ENCODE measurements at places on chromosomes 16 and 17. TPM values are rescaled to one million over a fixed set of nuclear protein-coding genes. Genes with fewer than 3 reads are reported as not detected.

DNA sequence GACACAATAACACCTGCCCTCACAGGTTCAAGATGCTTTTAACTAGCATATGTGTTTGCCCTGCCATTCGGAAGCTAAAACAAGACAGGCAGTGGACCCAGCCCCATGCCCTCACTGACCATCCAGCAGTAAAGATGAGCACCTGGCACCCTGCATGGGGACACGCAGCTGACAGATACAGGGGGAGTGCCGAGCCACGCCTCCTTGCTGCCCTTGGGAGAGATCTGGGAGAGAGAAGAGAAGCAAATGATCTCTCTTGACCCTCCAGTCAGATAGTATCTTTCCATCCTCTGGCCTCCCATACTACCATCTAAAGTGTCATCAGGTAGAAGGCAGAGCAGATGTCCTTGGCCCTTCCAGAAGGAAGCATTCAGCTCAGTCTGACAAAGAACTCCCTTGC is 40.6 kb upstream of the MYOCD start:
- no peaks in the 10 kb centered on the region for H3K4me1 ChIP-seq
- no peak overlapping the region for H3K4me3 ChIP-seq
- no peak for DNase-seq
- H3K36me3 ChIP-seq, result no peaks in the 10 kb centered on the region

- no peak overlapping the region for H3K27ac ChIP-seq
- DNase-seq, result peak; percentile 50
- no peaks in the 10 kb centered on the region for H3K36me3 ChIP-seq
- H3K4me3 ChIP-seq, result no peak overlapping the region
- H3K4me1 ChIP-seq, result no peaks in the 10 kb centered on the region
- H3K27me3 ChIP-seq, result no peaks in the 10 kb centered on the region
Measured at GRCh38 chr17:67559381-67559966, 158.3 kb upstream of the NOL11 start.

DNA sequence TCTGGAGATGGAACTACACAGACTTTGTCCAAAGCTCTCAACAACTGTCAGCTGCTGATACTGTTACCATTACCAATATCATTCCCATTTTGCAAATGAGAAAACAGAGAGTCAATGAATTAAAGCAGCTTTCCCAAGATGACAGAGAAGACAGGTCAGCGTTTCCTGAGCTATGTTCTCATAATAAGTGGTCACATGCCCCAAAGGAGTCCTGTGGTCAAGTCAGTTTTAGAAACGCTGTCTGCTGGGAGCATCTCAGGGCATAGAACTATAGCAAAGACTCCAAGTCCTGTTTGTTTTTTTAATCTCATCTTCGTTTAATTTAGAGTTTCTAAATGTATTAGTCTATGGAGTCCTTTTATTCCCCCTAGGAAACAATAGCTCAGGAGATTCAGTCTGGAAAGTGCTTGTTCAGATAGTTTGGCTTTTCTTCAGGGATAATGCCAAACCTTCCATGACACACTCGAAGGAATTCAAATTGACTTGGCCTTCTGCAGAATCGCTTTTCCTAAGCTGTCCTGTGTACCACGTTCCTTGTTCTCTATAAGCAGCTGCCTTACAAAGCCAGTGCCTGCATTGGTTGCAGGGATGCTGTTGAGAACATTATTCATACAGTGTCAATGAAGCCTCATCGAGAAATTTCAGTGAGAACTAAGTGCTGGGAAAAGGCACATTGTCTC is 12.1 kb downstream of the CCDC42 start:
- peaks cover 18% of the 10 kb centered on the region for H3K27me3 ChIP-seq
- H3K4me3 ChIP-seq, result no peak overlapping the region
- no peak overlapping the region for H3K27ac ChIP-seq
- H3K36me3 ChIP-seq, result no peaks in the 10 kb centered on the region

- peak; percentile 13 for DNase-seq
- no peak overlapping the region for H3K27ac ChIP-seq
- no peaks in the 10 kb centered on the region for H3K27me3 ChIP-seq
- no peaks in the 10 kb centered on the region for H3K36me3 ChIP-seq
- no peaks in the 10 kb centered on the region for H3K4me1 ChIP-seq
Measured at GRCh38 chr16:9040800-9041412, 50.5 kb upstream of the HAPSTR1 start.

DNA sequence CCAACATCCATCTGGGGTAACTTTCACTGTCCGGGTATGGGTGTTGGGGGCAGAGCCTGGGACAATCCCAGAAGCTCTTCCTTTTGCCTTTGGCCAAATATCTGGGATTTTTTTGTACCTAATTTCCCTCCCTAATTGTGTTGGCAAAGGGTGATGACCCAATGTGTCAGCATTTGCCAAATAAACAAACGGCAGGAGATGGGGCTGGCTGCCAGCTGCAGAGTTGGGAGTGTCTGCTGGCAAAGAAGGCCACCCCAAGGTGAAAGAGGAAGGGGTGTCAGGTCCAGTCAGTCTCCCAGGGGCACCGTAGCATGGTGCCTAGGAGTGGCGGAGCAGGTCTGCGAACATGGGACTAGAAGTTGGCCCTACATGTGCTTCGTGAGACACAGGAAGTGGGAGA is 73.0 kb downstream of the SLC6A2 start:
- peak; percentile 6 for DNase-seq
- H3K4me1 ChIP-seq, result no peaks in the 10 kb centered on the region
- H3K27me3 ChIP-seq, result no peaks in the 10 kb centered on the region

GRCh38 chr17:71157297-71157696 is 963.5 kb upstream of the SOX9 start:
- no peak for DNase-seq
- H3K4me3 ChIP-seq, result no peak overlapping the region
- H3K4me1 ChIP-seq, result no peaks in the 10 kb centered on the region
- H3K27me3 ChIP-seq, result no peaks in the 10 kb centered on the region
- H3K27ac ChIP-seq, result no peak overlapping the region

DNA sequence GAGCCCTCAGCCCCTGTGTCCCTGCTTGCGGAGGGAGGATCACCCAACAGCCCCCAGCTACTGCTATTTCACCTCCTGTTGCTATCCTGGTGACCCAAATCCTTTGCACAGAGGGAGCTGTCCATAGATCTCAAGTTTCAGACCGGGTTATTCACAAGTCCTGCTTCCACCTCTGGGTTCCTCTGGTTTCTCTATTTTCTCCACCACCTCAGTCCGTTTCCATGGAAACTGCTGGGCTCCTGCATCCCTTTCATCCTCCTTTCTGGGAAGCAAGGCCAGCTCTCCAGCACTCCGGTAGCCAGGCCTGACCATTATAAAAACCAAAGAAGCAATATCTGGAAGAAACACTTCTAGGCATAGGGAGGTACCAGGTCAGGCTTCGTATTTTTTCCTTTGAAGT is 4.8 kb upstream of the CALB2 start:
- H3K4me1 ChIP-seq, result peaks cover 8% of the 10 kb centered on the region
- DNase-seq, result no peak
- no peaks in the 10 kb centered on the region for H3K36me3 ChIP-seq
- no peak overlapping the region for H3K4me3 ChIP-seq

DNA sequence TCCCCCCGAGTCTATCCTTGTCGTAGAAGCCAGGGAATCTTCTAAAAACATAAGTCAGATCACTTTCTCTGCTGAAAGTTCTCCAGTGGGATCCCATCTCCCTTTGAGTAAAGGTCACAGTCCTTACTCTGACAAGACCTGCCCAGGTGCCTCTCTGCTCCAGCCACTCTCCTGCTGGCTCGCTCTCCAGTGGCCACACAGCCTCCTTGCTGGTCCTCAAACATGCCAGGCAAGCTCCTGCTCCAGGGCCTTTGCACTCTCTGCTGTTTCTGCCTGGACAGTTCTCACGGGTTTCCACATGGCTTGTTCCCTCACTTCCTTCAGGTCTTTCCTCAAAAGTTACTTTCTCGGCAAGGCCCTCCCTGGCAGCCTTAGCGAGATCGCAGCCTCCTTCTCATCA is 3.4 kb downstream of the B9D1 start:
- DNase-seq, result no peak
- no peaks in the 10 kb centered on the region for H3K36me3 ChIP-seq
- H3K4me3 ChIP-seq, result no peak overlapping the region
- H3K27me3 ChIP-seq, result no peaks in the 10 kb centered on the region
- peaks cover 21% of the 10 kb centered on the region for H3K4me1 ChIP-seq
- no peak overlapping the region for H3K27ac ChIP-seq

DNA sequence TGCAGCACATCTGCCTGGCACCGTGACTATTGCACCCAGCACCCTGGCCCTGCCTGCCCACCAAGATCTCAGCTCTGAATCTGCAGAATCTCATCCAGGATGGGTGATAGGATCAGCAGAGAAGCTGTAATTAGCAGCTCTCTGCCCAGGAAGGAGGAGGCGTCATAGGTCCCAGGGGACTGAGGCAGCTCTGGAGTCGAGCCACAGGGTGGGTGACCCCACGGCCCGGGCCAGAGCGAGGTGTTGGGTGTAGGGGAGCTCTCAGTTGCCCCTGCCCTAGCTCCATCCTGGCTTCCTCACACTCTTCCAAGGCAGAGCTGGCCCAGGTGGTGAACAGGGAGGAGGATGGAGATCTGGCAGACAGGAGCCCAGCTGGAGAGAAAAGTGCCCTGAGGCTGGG is 18.2 kb upstream of the FAM83G start:
- no peak overlapping the region for H3K27ac ChIP-seq
- DNase-seq, result no peak
- H3K4me3 ChIP-seq, result no peak overlapping the region
- peaks cover 3% of the 10 kb centered on the region for H3K4me1 ChIP-seq

DNA sequence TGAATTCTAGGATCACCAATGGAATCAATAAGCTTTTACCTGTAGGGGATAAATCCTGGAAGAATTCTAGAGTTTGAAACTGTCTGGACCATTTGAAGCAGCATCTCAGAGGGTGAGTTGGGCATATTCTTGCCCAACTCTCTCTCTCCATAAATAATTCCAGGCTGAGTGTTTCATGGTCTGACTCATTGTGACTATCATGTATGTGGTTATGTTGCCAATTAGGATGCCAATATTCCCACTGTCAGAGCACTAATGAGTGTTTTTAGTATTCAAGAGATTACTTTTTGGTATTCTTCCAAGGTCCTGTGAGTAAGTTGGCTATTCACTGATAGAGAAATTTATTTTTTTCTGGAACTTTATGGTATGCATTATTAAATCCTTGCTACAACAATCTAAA is 456.9 kb downstream of the TOX3 start:
- DNase-seq, result no peak
- H3K27me3 ChIP-seq, result no peaks in the 10 kb centered on the region
- no peak overlapping the region for H3K27ac ChIP-seq
- no peaks in the 10 kb centered on the region for H3K36me3 ChIP-seq
- H3K4me1 ChIP-seq, result no peaks in the 10 kb centered on the region

DNA sequence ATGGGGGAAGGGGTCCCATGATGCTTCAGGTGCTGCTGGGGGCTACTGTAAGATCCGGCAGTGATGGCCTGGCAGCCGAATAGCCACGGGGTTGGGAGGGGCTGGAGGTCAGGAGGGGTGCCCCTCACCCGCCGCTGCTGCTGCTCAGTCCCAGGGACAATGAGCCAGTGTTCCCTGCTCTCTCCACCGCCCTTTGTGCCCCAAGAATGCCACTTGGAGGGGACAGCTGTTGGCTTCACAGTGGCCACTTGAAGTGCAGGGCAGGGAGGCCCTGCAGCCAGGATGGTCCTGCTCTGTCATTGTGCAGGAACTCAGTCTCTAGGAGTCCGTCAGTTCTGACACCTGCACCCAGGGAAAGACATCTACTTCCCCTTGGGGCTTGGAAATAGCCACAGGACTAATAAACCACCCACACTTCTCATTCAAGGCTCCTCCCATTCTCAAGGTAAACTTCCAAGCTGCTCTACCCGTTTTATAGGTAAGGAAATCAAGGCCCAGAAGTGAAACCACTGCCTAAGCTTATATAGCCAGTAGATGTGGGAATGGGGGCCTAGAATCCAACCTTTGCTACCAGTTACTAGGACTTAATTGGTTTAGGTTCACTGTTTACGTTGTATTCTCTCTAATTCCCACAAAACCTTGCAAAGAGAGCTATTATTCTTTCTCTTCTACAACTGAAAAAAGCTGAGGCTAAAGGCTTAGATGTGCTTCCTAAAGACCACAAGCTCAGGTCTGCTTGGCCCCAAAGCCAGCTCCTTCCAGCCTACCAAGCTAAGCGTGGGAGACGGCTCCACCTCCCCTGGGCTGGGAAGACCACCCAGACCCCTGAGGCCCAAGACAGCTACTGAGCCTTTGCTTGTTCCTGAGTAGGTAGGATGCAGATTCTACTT is 6.2 kb upstream of the CPSF4L start:
- no peaks in the 10 kb centered on the region for H3K4me1 ChIP-seq
- H3K27me3 ChIP-seq, result no peaks in the 10 kb centered on the region
- H3K27ac ChIP-seq, result no peak overlapping the region
- H3K4me3 ChIP-seq, result no peak overlapping the region

GRCh38 chr17:45755050-45755449 is 29.1 kb upstream of the CRHR1 start:
- H3K4me3 ChIP-seq, result no peak overlapping the region
- H3K4me1 ChIP-seq, result no peaks in the 10 kb centered on the region
- H3K36me3 ChIP-seq, result no peaks in the 10 kb centered on the region
- no peak for DNase-seq

- H3K36me3 ChIP-seq, result no peaks in the 10 kb centered on the region
- H3K27me3 ChIP-seq, result no peaks in the 10 kb centered on the region
- no peak overlapping the region for H3K4me3 ChIP-seq
- peak; percentile 77 for DNase-seq
- H3K4me1 ChIP-seq, result peaks cover 28% of the 10 kb centered on the region
- H3K27ac ChIP-seq, result peak overlapping the region; percentile 59
Measured at GRCh38 chr17:40529991-40530390, 28.6 kb upstream of the TNS4 start.

DNA sequence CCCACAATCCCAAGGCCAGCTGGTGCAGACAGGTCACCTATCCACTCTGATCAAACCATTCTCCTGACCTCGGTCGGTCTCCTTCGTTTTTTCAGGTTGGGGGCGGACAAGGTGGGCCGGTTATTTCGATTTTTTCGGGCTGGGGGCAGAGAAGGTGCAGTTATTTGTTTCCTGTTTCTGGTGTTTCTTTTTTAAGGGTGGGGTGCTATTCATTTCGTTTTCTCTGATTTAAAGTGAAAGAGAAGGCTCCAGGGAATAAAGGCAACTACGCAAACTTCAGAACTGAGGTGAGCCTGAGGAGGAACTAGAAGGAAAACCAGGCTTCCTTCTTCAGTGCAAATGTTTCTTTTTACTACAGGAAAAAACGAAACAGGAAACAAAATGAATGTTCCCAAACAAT is 64.8 kb downstream of the ANKRD11 start:
- no peak for DNase-seq
- no peak overlapping the region for H3K27ac ChIP-seq
- peaks cover 18% of the 10 kb centered on the region for H3K4me1 ChIP-seq
- H3K4me3 ChIP-seq, result no peak overlapping the region
- no peaks in the 10 kb centered on the region for H3K36me3 ChIP-seq
- H3K27me3 ChIP-seq, result no peaks in the 10 kb centered on the region

- no peak overlapping the region for H3K27ac ChIP-seq
- peaks cover 13% of the 10 kb centered on the region for H3K4me1 ChIP-seq
- no peaks in the 10 kb centered on the region for H3K27me3 ChIP-seq
- no peak overlapping the region for H3K4me3 ChIP-seq
- H3K36me3 ChIP-seq, result peaks cover 3% of the 10 kb centered on the region
- no peak for DNase-seq
Measured at GRCh38 chr16:30946671-30947540, 2.0 kb upstream of the ORAI3 start.

Gene KRT33B
- total RNA-seq, result not detected

Gene TACO1
- 47.9 TPM for total RNA-seq

Gene CA5A
- total RNA-seq, result not detected
